ENCODE measurements at places on chromosomes 6 and 20. TPM values are rescaled to one million over a fixed set of nuclear protein-coding genes. Genes with fewer than 3 reads are reported as not detected.
A peak's percentile ranks its signal among the peaks of the same experiment; 100 is the strongest.

DNA sequence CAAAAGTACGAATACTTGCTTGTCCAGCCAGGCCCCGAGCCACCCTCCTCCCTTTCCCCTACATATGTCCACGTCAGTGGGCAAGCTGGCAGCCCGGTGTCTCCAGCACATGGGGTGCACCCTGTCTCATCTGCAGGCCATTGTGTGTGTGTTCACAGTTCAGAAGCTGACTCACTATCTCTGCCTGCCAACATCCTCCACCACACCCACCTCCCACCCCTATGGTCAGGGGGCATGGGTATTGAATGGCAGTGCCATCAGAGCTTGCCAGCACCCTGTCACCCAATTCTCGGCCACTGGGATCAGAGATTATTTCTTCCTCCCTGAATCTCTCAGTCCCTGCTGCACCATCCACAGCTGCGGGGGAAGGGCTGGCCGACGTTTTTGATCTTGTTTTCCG is 195.7 kb downstream of the FARS2 start:
- no peaks in the 10 kb centered on the region for H3K27me3 ChIP-seq
- no peak overlapping the region for H3K27ac ChIP-seq
- peaks cover 21% of the 10 kb centered on the region for H3K4me1 ChIP-seq
- DNase-seq = no peak

GRCh38 chr20:62393830-62394229 is 6.9 kb downstream of the RPS21 start:
- no peak overlapping the region for H3K4me3 ChIP-seq
- peaks cover 3% of the 10 kb centered on the region for H3K36me3 ChIP-seq
- H3K27me3 ChIP-seq = no peaks in the 10 kb centered on the region
- H3K4me1 ChIP-seq = no peaks in the 10 kb centered on the region

DNA sequence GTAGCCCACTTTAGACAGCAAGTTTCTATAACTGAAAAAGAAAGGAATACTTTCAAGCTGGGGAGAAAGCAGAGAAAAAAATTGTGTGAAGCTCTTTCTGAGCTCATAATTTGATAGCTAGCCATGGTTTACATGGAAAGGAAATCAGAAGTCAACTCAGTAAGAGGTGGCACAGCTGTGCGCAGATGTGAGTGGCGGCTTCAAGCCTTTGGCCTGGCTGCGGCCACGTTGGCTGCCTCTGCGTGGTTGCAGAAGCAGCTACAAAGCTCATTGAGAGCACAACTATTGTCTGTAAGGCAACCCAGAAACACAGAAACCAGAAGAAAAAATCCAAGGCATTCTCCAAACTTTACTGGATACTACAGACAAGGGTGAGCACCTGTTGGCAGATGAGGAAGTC is 136.9 kb downstream of the SASH1 start:
- no peak overlapping the region for H3K4me3 ChIP-seq
- peaks cover 6% of the 10 kb centered on the region for H3K4me1 ChIP-seq
- H3K36me3 ChIP-seq = peaks cover 54% of the 10 kb centered on the region
- H3K27ac ChIP-seq = no peak overlapping the region
- no peaks in the 10 kb centered on the region for H3K27me3 ChIP-seq

GRCh38 chr20:18754030-18754652 is 59.4 kb upstream of the SCP2D1 start:
- H3K27ac ChIP-seq = no peak overlapping the region
- H3K27me3 ChIP-seq = no peaks in the 10 kb centered on the region
- peaks cover 11% of the 10 kb centered on the region for H3K4me1 ChIP-seq
- no peak overlapping the region for H3K4me3 ChIP-seq
- H3K36me3 ChIP-seq = no peaks in the 10 kb centered on the region

- no peaks in the 10 kb centered on the region for H3K4me1 ChIP-seq
- no peak overlapping the region for H3K4me3 ChIP-seq
- H3K27me3 ChIP-seq = peaks cover 4% of the 10 kb centered on the region
- DNase-seq = no peak
- H3K27ac ChIP-seq = no peak overlapping the region
Measured at GRCh38 chr6:106077170-106077569, 9.0 kb upstream of the PRDM1 start.

DNA sequence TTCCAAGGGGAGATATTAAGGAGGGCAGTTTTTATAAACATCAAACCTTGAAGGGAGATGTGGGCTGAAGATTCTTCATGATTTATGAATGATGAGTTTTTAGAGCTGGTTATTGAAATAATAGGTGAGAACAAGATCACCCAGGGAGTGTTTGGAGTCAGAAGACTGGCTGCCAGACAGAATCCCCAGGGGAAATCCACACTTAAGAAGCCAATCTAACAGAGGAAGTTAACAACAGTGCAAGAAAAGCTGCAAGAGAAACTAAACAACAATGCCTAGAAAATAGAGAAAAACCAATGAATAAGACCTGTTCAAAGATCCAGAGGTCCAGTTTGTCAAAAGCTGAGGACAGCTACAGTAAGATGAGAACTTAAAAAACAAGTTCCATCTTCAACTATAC is 167.9 kb upstream of the MAN1A1 start:
- DNase-seq = no peak
- H3K27me3 ChIP-seq = peaks cover 26% of the 10 kb centered on the region
- no peak overlapping the region for H3K4me3 ChIP-seq

DNA sequence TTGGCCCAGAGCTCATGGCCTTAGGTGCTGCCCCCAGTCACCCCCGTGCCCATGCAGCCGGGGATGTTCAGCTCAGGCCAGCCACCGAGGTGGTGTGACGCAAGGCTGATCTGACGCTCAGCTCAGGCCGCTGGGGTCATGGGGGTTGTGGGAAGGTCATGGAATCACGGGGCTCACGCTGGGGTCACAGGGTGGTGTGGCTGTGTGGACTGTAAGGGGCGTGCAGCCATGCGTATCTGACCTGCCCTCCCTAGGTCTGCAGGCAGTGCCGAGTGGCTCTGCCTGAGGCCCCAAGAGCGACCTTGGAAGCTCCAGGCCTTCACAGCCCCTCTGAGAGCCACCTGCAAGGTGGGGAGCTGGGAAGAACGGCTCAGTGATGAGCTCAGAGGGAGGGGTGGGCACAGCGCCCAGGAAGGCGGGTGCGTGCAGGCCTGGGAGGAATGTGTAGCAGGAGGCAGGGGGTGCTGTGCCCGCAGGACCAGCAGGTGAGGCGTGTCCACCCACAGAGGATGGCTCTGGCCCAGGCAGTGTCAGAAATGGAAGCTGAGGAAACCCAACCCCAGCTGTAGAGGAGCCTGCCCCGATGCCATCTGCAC is 27.8 kb downstream of the CHRNA4 start:
- peaks cover 24% of the 10 kb centered on the region for H3K4me1 ChIP-seq
- peaks cover 20% of the 10 kb centered on the region for H3K27me3 ChIP-seq
- H3K36me3 ChIP-seq = no peaks in the 10 kb centered on the region
- DNase-seq = no peak

GRCh38 chr20:63542696-63543095 is 4.9 kb downstream of the SRMS start:
- no peaks in the 10 kb centered on the region for H3K36me3 ChIP-seq
- peaks cover 5% of the 10 kb centered on the region for H3K27me3 ChIP-seq
- no peak overlapping the region for H3K27ac ChIP-seq
- DNase-seq = no peak
- no peak overlapping the region for H3K4me3 ChIP-seq

DNA sequence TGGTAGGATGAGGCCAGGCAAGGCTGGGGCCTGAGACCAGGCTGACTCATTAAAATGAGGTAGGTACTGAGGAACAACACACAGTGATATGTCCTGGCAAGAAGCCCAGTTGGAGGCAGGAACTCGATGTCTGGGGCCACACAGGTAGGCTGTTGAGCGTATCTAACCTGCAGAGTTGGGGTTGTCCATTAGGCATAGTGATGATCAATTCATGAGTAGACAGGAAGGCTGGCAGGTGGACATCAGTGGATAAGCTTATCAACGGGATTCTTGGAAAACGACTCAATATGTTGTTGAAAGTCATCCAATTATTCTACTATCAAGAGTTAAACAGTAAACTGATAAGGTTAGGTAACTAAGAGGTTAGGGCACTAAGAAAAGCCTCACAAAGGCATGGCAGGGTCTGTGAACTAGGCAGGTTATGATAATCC is 193.2 kb upstream of the COL21A1 start:
- H3K27ac ChIP-seq = no peak overlapping the region
- H3K4me1 ChIP-seq = no peaks in the 10 kb centered on the region
- peaks cover 5% of the 10 kb centered on the region for H3K27me3 ChIP-seq

- no peak overlapping the region for H3K27ac ChIP-seq
- H3K36me3 ChIP-seq = no peaks in the 10 kb centered on the region
- H3K4me3 ChIP-seq = no peak overlapping the region
- no peaks in the 10 kb centered on the region for H3K27me3 ChIP-seq
- H3K4me1 ChIP-seq = no peaks in the 10 kb centered on the region
Measured at GRCh38 chr6:20259316-20260049, 47.2 kb upstream of the MBOAT1 start.

DNA sequence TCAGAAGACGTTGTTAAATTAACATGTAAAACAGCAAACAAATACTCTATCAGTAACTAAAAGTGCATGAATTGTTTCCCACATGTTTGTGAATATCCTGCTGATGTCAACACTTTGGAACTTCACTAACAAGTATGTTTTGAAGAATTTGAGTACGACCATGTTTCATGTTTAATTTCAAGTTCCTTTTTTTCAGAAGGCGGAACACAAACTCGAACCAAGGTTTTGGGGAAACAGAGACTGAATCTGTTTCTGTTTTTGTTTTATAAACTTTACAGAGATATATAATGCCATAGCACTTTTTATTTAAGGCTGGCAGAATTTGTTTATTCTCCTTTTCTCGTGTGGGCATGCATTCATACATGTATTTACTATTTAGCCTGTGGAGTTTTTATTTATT is 509.3 kb upstream of the CITED2 start:
- H3K27me3 ChIP-seq = no peaks in the 10 kb centered on the region
- no peaks in the 10 kb centered on the region for H3K36me3 ChIP-seq
- peaks cover 65% of the 10 kb centered on the region for H3K4me1 ChIP-seq
- peak overlapping the region; percentile 81 for H3K27ac ChIP-seq
- no peak for DNase-seq

DNA sequence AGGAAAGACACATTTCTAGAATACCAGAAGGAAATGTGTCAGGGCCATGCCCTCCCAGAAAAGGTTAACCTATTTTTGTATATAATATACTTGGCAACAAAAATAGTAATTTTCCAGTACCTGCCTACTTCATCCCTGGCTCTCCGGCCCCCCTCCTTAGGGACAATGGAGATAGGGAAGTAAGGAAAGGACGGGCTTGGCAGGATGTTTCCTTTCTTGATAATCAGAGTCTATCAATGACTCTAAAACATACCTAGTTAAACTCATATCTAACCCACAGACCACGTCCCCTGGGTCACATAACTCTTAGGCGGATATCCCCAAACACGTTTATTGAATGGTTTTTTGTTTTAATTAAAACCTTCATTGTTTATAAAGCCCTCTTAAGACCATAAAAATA is 11.8 kb downstream of the UQCC2 start:
- H3K27ac ChIP-seq = no peak overlapping the region
- no peak for DNase-seq

GRCh38 chr6:118403036-118403435 is 145.1 kb upstream of the PLN start:
- no peak for DNase-seq
- H3K4me3 ChIP-seq = no peak overlapping the region
- H3K4me1 ChIP-seq = no peaks in the 10 kb centered on the region
- H3K27me3 ChIP-seq = peaks cover 37% of the 10 kb centered on the region
- no peaks in the 10 kb centered on the region for H3K36me3 ChIP-seq

DNA sequence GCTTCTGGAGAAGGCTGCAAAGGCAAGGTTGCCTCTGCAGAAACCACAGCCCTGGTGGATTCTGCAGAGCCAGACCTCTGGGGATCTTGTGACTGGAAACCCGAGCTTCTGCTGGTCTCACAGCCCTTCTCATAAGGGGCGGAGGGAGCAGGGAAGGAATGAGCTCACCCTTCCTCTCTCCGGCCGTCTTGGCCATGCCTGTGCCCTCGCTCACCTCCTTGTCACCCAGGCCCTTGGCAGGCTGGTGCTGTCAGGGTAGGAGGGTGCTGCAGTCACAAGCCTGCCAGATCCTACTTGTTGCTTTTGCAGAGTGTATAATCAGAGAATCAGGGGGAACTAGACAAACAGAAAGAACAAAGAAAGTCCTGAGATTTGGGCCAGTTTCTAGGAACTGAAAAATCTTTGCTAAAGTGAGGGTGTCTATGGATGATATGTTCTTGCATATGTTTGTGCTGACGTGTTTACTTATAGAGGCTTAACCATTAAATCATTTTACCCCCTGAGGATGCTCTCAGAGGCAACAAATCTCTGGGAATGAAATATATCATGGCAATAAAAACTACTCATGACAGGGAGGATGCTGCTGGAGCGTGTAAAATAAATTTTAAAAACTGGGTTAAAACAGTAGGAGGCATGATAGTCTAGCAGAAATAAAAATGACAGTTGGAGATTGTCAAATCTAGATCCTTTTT is 244.9 kb upstream of the SOX4 start:
- no peak for DNase-seq
- peaks cover 16% of the 10 kb centered on the region for H3K4me1 ChIP-seq
- no peaks in the 10 kb centered on the region for H3K27me3 ChIP-seq
- peak overlapping the region; percentile 76 for H3K27ac ChIP-seq
- H3K36me3 ChIP-seq = no peaks in the 10 kb centered on the region
- H3K4me3 ChIP-seq = peak overlapping the region; percentile 46

- no peaks in the 10 kb centered on the region for H3K27me3 ChIP-seq
- DNase-seq = no peak
- no peak overlapping the region for H3K4me3 ChIP-seq
- peaks cover 5% of the 10 kb centered on the region for H3K36me3 ChIP-seq
- H3K27ac ChIP-seq = no peak overlapping the region
Measured at GRCh38 chr6:130927305-130927704, 100.1 kb downstream of the SMLR1 start.

The MATN4 gene
- not detected for total RNA-seq

The RBPJL gene
- total RNA-seq = not detected

The DYNLT2 gene
- total RNA-seq = 3.0 TPM

The FOXS1 gene
- 11.8 TPM for total RNA-seq

The RING1 gene
- total RNA-seq = 58.8 TPM

The MLIP gene
- total RNA-seq = not detected

The RRAGD gene
- total RNA-seq = 4.5 TPM

The ARMC2 gene
- 7.6 TPM for total RNA-seq

The OR12D1 gene
- total RNA-seq = not detected

The KHDC1 gene
- 4.5 TPM for total RNA-seq

The BPIFB2 gene
- total RNA-seq = not detected

The KAT14 gene
- total RNA-seq = 18.8 TPM

The C20orf144 gene
- 0.37 TPM for total RNA-seq

The ADGB gene
- total RNA-seq = not detected

The SLC2A10 gene
- total RNA-seq = 24.8 TPM
